AG08395 (cell line): ENCODE measurements at places on chromosomes 6 and 20.

DNA sequence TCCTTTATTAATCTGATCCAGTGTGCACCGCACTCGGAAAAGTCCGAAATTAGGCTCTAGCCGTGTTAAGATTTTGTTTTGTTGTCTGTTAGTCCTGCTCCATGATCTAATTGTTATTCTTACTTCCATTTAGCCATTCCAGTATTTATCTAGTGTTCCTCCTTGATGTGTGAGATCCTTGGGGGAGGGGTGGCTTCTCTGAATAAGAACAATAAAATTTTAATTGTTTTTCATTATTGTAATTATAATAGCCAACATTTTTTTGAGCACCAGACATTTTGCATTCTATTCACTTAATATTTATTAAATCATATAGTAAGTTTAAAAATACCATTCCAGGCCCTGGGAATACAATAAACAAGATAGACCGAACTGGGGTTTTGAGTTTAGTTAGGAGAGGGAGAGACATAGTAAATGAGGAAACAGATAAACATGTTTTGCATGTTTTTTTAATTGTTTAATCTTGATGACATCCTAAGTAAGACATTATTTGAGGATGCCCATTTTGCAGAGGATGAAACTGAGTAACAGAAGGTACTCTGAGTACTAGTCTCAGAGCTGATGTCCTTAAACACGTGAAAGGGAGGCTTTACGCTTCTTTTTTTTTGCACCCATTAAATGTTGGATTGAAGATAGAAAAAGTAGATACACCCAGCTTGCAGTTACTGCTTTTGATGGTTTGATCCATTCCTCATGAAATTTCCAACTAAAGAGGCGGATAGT, 1.2 kb downstream of the CBFA2T2 start:
- DNase-seq, result no peak

DNA sequence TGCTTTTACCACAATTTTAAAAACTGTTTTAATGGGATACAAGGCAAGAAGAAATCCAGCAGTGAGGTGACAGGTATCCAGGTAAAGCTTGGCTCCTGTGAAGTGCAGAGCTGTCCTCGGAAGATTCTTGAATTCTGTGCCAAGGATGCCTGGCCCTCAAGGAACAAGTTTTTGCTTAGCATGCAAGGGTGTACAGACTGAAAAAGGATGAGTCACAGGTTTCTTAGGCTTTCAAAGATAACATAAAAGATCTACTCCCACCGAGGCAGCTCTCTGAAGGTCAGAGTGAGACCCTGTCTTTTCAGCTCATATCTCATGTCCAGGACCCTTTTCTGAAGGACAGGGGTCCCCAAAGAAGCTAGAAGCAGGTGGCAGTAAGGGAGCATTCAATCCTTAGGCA, 83.3 kb downstream of the CHD6 start:
- no peak for DNase-seq

DNA sequence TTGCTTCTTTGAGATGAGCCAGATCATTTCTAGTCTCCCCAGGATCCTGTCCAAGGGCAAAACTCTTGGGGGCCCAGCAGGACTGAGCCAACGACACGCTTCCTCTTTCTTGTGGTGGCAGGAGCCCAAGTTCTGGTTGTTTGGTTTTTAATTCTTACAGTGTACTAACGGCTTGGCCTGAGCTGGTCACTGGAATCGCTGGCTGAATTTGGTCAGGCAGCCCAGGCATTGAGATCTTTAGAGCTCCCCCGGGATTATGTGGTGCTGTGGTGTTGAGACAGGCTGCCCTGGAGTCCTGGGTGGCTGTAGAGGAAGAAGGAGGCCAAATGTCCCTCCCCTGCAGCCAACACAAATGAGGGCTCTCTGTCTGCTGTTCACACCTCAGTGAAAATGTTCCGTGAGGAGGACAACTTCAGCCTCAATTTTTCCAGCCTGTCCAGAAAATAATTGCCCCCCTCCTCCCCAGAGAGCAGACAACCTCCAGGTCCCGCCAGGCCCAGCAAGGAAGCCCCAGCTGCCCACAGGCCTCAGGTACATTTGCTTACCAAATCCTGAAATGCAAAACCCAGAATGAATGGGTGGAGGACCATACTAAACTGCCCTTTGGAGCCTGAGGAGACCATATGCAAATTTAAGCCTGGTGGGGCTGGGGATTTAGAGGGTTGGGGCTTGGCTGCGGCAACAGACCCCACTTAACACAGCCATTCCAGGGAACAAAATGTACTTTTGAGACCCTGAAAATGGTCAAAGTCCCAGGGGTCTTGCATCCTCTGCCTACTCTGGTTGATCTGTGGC, 23.6 kb downstream of the BNIP5 start:
- DNase-seq, result no peak

GRCh38 chr6:91288741-91289140, 701.9 kb upstream of the MAP3K7 start:
- DNase-seq, result no peak

DNA sequence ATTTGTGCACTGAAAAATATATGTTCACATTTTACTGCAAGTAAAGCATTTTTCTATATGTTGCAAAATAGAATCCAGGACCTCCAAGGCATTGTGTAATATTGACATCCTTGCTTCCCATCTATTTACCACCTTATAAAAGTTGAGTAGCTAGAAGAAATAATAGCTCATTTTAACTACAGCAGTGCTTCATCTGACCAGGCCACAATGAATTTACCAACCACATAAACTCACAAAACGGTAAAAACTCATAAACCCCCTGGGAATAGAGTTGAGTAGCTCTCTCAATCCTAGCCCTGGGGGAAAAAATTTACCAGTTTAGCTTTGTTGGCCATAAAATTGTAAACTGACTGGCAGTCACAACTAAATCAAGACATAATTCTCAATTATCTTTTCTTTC, 3.9 kb downstream of the ATXN1 start:
- no peak for DNase-seq

DNA sequence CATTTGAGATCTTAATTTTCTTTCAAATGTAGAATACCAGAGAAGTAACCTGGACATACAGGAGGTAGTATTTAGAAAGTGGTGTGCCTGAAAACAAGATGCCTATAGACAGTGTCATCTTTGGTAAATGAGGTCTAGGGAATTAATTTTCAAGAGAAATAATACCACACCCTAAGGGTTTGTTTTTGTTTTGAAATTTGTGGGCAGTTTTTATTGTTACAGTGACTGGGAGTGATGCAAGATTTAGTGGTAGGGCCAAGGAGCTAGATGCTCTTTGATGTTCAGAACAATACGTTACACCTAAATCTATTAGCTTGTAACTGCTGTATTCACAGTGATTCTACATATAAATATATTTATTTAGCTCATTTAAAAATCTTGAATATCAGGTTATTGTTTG, 856.5 kb upstream of the MAP3K7 start:
- no peak for DNase-seq

GRCh38 chr6:88683734-88684133, 279.7 kb downstream of the RNGTT start:
- no peak for DNase-seq

DNA sequence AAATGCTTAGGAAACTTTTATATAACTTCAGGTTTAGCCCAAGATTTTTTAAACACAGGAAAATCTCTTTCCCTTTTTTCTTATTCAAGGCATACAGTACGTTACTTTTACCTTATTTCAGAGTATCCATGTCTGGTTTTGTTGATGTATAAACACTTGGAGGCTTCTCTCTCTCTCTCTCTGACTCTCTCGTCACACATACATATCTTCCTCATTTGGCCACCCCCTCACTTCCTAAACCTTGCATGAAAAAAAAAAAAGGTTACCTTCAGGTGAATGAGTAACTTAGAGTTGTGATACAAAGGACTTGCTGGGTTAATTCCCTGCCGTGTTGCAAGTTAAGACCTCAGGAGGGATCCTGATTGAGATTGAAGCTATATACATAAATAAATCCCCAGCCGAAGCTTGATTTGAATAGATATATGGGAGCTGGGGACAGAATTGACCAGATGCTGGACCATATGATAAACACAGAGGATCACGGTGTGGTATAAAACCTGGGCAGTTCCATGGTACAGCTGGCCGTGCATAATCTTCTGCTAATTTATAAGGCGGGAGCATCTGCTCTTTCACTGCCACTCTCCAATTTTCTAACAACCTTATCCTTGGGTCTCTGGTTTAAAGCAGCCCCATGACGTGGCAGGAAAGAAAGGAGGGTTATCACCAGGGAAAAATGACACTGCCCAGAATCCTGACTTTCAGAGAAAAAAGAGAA, 55.1 kb upstream of the IL20RA start:
- no peak for DNase-seq

GRCh38 chr6:19408331-19408730, 428.8 kb upstream of the ID4 start:
- DNase-seq, result no peak

GRCh38 chr6:165833355-165833754, 170.3 kb upstream of the PDE10A start:
- no peak for DNase-seq

DNA sequence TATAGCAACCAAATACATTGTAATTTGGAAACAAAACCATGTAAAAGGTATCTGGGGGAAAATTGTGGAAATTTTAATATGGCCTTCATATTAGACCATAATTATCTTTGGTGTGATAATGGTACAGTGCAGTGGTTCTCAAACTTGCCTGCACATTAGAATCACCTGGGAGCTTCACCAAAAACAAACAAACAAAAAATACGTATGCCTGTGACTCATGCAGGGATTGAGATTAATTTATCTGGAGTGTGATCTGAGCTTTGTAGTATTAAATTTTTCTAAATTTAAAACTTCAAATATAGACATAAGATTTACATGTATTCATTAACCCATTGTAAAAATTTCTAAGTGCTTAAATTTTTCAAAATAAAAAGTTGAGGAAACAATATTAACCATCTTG, 31.5 kb downstream of the ARHGAP18 start:
- DNase-seq, result no peak

DNA sequence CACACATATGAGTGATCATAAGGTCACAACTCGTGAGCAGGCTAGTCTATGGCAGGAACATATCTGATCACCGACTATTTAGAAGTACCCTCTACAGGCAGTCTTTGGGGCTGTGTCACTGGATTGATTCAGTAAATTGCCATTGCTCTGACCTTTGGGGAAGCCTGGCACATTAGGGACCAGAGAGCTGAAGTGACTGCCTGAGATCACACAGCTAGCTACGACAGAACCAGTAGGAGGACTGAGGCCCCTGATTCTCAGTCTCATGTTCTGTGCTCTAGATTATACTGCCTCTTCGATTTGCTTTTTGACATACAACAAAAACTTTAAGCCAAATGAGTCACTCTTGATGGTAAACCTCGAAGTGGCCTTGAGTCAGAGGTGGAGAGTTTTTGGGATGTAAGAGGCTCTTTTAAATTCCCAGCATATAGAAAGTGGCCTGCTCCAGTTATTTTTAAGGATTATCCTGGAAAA, 247.5 kb upstream of the SUPT3H start:
- peak; percentile 42 for DNase-seq

DNA sequence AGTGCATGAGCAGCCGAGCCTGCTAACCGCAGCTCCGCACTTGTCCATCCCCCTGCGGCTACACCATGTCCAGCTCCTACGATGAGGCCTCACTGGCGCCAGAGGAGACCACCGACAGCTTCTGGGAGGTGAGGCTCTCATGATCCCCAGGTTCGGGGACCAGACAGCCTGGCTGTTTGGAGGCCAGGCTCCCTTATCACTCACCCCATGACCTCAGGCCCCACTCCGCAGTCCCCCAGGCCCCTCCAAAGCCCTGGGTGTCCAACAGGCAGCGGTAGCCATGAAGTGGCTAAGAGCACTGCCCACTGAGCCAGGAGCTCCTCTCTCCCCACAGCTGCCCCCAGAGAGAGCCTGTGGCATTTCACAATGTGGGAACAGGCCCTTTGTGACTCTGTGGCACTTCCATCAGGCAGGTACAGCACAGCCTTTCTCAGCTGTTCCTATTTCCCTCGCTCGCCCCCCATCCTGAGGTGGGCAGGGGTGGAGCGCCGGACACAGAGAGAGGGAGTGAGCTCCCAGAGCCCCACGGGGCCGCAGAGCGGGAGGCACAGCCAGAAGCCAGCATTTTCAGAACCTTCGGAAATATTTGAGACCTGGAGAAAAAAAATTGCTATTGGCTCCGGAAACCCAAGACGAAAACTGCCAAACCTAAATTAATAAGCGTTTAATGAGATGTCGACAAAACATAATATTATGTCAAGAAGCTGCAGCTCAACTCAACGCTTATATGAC, 29.7 kb downstream of the SPDEF start:
- DNase-seq, result no peak

- DNase-seq, result peak; percentile 55
Observed at GRCh38 chr6:28863604-28864325, 60.0 kb downstream of the TRIM27 start.

- no peak for DNase-seq
Observed at GRCh38 chr20:26207237-26207966, 510.7 kb upstream of the ZNF337 start.

DNA sequence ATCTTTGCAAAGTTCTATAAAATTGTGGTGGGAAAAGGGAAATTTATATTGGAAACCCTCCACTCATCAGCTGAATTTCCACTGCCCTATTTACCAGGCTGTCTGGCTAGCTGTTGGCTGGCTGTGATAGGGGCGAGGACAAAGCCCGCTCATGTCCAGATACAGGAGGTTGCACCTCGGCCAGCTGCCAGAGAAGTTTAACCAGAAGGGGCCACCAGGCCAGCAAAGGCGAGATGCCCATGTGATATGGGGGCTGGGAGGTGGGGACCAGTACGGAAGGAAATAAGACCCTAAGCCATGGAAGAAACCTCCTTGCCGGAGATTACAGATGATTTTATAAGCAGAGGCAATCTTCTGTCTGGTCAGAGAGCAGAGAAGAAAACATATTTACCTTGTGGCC, 143.8 kb downstream of the FNDC1 start:
- DNase-seq, result no peak

- peak; percentile 85 for DNase-seq
Observed at GRCh38 chr6:1787894-1788293, 178.2 kb downstream of the FOXC1 start.

- DNase-seq, result no peak
Observed at GRCh38 chr6:25056130-25056529, 120.4 kb upstream of the RIPOR2 start.

DNA sequence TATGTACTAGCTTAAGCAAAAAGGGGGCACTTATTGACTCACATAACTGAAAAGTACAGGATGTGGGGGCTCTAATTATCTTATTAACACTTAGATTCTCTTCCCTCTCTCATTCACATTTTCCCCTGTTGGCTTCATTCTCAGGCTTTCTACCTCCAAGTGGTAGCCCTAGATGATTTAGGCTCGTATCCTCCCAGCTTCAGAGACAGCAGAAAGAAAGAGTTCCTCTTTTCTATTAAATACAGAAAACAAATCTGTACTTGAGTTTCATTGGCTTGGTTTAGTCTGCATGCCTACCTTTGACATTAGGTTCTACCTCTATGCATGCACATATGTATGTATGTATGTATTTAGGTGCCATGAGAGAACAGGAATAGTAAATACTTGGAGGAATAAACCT, 15.5 kb upstream of the E2F3 start:
- DNase-seq, result no peak

- no peak for DNase-seq
Observed at GRCh38 chr6:161908872-161909271, 635.0 kb upstream of the AGPAT4 start.
